ENCODE measurements at places on chromosomes 5 and 9.

- DNase-seq, result no peak
Measured at GRCh38 chr5:171207256-171207847, 101.7 kb upstream of the TLX3 start.

- DNase-seq, result no peak
Measured at GRCh38 chr5:142286111-142286510, 38.7 kb downstream of the SPRY4 start.

- DNase-seq, result no peak
Measured at GRCh38 chr5:142819825-142820224, 49.6 kb downstream of the ARHGAP26 start.

- DNase-seq, result peak; percentile 63
Measured at GRCh38 chr5:33936004-33936380, 194 bp upstream of the RXFP3 start.

- DNase-seq, result no peak
Measured at GRCh38 chr5:180646289-180646962, 3.0 kb downstream of the FLT4 start.

DNA sequence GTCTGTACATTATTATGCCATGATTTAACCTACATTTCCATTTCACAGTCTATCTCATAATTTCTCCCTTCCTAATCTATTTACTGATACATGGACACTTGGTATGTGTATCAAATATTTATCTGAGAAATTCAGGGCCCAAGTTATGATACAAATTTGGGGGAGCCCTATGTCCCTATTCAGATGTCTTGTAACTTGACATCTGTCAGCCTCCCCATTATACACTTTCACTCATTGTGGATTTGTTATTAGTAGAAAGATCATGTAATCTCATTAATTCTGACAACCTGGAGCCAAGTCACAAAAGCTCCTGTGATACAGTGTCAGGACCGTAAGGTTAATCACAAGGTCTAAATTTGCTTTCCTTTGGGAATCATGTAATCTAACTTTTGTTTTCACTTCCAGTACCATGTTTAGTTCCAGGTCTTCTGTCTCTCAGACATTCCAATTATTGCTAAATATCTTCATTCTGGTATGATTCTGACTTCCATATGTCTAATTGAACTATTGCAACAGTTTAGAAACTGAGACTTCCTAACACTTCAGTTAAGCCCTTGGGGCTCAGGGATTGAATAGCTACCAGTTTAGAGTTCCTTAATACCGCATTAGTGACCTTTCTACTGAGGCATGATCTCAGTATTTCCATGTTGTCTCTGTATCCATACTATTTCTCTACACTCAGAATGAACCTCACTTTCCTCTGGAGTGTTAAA, 182.9 kb upstream of the NUDT12 start:
- no peak for DNase-seq

DNA sequence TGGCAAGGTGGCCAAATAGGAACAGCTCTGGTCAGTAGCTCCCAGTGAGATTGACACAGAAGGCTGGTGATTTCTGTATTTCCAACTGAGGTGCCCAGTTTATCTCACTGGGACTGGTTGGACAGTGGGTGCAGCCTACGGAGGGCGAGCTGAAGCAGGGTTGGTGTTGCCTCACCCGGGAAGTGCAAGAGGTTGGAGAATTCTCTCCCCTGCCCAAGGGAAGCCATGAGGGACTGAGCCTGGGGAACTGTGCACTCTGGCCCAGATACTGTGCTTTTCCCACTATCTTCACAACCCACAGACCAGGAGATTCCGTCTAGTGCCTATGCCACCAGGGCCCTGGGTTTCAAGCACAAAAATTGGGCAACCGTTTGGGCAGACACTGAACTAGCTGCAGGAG, 61.0 kb downstream of the TNFSF8 start:
- DNase-seq, result no peak

DNA sequence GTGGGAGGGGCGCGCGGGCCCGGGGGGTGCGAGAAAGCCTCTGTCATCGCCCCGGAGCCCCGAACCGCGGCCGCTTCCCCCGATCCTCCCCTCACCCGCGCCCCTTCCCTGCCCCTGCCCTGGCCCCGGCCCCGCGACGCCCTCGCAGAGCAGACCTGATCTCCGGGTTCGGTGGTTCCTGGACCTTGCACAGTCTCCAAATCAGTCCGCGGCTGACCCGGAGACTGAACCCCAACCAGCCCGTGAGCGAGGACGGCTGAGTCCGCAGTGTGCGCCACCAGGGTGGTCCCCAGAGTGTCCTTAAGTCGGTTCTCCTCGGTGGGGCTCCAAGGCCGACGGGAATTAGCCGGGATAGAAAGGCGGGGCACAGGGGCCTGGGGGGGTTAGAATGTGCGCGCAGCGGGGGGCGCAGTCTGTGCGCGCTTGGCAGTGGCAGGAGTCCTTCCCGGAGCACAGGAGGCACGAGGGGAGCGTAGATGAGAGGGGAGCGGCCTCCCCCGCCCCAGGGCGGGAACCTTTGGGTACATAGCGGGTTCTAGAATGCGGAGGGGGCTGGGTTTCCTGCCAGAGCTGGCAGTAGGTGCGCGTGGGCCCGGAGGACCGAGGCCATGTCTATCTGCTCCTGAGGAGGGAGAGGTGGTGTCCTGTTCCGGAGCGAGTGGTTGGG, 779 bp downstream of the PKN3 start:
- DNase-seq, result peak; percentile 10

DNA sequence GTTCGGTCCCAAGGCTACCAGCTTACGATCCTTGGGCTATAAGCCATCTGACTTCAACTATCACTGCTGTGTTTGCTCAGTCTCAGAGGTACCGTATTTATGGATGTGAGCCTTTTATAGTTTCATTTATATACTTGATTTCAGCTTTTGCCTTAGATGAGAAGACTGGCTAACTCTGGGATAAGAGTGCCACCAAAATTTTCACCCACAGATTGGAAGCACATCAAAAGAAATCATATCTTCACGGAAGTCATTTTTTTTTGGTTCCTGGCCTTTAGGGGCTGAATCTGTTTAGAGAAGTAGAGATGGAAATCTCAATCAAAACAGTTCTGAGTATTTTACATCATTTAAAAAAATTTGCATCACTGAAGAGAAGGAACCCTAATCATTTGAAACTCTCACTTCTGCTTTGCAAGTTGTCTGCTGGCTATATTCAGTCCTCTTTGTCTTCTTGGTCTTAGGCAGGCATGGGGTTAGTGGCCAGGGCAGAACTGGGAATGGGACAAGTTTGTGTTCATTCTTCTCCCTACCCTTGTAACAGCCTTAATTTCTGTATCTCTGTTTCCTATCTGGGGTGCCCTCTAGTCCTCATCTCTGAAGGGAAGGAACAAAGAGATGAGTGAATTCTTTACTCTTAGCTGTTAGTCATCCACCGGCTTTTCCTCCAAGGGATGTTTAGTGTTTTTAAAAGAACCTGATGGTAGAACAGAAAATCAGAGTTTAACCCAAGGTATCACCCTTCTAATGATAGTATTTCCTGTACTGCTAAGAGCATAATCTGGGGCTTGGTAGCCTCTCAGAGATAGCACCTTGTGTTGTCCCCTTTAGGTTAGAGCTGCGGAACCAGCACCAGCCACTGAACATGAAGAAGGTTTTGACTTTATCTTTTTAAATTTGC, 14.1 kb upstream of the TNFAIP8 start:
- no peak for DNase-seq

DNA sequence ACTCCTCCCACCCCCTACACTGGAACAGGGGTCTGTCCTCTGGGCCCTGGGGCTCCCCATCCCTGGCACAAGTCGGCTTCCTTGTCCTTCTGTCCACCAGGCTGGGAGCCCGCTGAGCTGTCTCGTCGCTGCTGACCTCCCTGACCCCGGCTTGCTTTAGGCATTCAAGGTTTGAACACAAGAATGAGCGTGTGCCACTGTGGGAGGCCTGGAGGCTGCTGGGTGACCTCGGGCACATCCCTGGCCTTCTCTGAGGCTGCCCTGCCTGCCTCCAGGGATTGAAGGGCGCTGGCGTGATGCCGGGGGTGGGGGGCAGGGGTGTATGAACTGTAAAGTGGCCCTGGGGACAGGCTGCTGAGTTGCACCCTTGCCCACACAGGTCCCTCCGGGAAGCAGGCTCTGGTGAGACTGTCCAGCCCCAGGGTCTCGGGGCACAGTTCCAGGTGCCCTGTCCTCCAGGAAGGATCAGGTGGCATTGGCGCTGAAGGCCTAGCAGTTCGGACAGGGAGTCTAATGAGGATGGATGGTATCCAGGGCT, 18.2 kb downstream of the FIBCD1 start:
- no peak for DNase-seq

DNA sequence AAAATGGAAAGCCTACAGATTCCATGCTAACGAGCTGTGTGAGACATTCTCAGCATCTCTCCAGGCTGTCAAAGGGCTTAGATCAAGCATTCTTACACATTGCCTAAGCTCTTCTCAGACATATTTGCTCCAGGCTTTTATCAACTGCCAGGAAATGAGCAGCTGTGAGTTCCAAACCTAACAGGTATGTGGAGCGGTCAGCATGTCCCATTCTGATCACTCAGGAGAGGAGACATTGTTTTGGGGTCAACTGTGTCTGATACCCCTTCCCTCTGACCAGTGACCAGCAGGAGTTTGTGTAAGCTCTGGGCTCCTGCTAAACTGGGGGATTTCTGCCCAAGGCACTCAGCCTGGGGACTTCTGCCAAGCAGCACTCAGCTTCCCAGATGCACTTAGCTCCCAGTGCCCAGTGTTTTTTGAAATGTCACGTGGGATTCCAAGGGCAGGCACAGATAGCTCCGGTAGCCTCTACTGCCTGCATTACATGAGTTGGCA, 229.1 kb downstream of the SEC61B start:
- DNase-seq, result peak; percentile 37

DNA sequence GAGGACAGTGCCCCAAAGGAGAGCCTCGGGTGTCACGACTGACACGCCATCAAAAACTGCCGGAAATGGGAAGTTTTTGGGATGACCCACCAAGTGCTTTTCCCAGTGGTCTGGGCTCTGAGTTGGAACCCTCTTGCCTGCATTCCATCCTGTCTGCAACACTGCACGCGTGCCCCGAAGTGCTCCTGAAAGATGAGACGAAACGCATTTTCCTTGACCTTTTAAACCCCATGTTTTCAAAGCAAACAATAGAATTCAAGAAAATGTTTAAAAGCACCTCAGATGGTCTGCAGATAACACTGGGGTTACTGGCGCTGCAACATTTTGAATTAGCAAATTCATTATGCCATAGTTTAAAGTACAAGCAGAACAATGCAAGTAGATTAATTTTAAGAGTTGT, 92.9 kb downstream of the ANKRD18A start:
- no peak for DNase-seq

GRCh38 chr5:162434281-162434680, 366.7 kb downstream of the GABRG2 start:
- no peak for DNase-seq

DNA sequence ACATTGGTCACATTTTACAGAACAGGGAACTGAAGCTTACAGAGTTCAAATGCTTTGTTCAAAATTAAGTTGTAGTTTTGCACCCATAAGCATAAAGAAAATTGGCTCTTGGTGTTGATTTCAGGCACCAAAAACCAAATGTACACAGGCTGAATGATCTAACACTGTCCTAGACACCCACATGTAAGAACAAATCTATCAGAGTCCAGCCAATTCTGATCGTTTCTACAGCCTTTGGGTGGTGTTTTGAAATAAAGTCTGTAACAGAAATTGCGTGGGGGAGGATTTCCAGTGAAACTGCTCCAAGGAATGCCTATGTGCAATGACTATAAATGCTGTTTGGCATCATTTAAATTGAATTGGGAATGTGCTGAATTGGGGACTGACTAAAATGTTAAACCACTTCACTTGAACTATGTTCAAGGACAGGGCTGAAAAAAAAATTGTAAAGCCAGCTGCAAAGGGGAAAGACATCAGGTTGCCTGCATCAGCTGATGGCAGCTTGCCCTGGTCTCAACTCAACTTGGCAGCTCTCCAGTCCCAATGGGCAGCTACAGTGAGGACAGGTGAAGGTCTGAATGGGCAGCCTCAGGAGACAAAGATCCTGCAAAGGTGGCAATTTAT, 92.2 kb upstream of the TRPC7 start:
- peak; percentile 81 for DNase-seq

DNA sequence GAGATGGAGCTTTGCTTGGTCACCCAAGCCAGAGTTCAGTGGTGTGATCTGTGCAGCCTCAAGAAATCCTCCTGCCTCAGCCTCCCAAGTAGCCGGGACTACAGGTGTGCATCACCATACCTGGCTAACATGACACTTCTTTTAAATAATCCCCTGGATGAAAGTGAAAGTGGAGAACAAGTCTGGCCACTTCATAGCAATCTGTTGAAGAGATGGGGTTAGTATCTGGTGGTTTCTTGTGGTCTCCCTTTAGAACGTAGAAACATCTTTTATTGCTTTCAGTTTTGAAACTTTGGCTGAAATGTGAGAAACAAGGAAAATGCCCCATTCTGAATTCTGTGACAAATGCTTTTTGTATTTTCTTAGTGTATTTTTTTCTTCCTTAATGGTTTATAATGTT, 452.5 kb upstream of the RIOK2 start:
- DNase-seq, result no peak

DNA sequence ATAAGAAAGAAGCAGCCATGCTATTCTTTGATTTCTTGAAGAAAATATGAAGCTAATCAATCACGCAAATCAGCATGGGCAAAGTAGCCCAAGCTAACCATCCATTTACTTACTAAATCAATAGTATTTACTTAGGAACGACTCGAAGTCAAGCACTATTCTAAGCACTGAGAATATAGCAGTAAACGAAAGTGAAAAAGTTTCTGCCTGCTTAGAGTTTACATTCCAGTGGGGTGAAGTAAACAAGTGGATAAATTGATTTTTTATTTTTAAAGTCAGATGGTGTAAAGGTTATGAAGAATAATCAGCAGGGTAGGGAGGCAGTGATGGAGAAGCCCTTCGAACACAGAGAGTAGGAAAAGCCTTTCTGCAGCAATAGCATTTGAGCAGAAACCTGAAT, 5.5 kb downstream of the TSTD2 start:
- DNase-seq, result no peak

Data from NCI-H1092 (cell line).